ENCODE measurements at places on chromosomes 1 and 21.

DNA sequence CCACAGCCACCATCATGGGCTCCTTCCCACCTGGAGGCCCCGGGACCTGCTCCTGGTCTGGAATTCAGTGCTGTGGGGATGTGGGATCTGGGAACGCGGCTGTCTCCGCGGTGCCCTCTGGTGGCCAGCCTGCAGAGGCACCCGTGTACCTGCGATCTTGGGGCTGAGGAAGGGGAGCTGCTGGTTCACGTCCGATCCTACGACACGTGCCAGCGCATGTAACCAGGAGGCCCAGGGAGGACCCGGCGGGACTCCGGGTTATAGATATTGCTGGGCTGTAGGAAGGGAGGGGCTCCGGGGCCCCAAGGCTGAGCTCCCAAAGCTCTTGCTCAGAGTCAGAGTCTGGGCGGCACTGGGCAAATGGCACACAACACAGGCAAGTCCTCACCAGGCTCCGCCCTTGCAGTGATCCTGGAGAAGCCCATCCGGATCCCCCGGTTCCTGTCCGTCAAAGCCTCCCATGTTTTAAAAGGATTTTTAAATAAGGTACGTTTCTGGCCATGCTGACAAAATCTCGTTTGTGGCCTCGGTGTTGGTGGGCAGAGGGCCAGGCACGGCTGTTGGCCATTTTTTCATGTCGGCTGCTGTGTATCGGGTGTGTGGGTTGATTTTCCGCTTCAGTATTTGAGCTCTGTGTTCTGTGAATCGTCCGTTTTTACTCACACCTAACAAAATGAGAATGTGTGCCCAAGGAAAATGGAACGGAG, 20.1 kb downstream of the FAAP20 start:
- peak; percentile 34 for DNase-seq

DNA sequence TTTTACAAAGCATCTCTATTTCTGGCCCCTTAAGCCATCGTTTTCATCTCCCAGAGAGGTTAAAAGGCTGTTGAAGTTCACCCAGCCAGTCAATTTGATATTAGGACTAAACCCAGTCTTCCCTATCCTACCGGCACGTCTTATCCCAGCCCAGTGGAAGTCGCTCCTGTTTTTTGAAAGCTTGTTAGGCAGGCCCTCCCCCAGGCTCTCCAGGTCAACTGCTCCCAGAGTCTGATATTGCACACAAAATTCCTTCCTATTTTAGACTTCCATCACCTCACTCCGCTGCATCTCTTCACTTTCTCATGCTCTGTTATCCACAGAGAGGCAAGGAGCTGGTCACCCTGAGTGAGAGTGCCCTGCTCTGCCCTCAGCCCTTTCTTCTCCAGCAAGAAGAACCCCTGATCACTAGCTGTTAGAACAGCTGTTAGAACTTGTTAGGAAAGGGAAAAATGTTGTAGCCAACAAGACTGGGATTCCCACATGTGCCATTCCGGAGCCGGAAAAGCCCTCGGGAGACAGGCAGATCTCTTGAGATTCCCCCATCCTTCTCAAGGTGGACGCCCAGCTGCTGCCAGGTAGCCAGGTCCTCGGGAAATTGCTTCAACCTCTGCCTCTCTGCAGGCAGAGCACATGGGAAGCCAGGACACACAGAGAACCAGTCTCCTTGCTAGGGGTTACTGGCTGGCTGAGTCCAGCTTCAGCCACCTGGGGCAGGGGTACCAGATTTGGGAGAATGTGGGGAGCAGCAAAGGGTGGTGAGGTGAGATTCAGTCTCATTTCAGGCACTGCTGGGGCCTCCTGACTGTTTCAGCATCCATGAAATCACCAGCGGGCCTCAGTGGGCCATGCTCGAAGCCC, 25.7 kb downstream of the PLXNA2 start:
- no peak for DNase-seq

- DNase-seq: no peak
Measured at GRCh38 chr1:231122143-231122542, 39.7 kb upstream of the TRIM67 start.

- DNase-seq: no peak
Measured at GRCh38 chr1:235206533-235207208, 45.6 kb upstream of the RBM34 start.

- no peak for DNase-seq
Measured at GRCh38 chr1:44829506-44830384, 13.3 kb downstream of the PTCH2 start.

- DNase-seq: no peak
Measured at GRCh38 chr1:59432531-59433439, 135.9 kb downstream of the FGGY start.

DNA sequence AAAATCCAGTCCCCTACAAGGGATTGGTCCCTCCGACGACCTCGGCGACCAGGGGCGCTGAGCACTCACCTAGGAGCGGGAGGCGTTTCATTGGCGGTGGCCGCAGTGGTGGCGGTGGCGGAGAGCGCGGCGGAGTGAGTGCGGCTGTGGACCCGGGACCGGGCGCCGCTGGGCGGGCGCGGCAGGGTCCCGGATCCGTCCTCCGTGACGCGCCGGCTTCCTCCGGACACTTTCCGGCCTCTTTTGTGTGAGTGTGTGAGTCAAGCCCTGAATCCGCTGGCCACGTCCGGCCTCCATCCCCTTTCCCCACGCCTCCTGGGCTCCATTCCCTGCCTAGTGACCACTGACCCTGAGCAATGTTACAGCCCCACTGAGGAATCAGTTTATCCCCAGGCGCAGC, at the start of gene ADGRL4:
ADGRL4 (minus strand) TSS at position 167 of the 400 bp plus-strand sequence; CDS start at position 91, 76 bp downstream.
- DNase-seq: no peak

GRCh38 chr1:214816603-214817002, 213.6 kb downstream of the CENPF start:
- no peak for DNase-seq

DNA sequence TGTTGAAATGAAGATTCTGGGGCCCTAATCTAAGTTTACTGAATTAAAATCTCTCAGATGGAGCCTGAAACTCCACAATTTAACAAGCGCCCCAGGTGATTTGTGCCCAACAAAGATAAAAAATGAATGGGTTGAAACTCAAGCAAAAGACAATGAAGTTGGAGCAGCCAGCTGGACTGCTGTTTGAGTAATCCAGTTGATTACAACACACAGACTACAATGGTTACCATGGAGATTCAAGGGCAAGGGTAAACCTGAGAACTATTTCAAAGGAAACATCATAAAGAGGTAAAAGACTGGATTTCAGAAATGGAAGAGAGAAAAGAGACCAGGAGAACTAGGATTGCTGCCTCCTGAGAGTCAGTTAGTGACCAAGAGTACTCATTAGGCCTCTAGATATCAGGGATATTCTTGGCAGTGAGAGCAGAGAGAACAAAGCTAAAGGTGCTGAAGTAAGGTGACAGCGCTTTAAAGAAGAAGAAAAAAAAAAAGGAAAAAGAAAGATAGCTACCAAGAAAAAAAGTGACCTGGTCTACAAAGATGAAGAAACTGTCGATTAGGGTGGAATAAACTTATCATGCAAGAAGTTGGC, 44.5 kb downstream of the LRRC53 start:
- DNase-seq: no peak

DNA sequence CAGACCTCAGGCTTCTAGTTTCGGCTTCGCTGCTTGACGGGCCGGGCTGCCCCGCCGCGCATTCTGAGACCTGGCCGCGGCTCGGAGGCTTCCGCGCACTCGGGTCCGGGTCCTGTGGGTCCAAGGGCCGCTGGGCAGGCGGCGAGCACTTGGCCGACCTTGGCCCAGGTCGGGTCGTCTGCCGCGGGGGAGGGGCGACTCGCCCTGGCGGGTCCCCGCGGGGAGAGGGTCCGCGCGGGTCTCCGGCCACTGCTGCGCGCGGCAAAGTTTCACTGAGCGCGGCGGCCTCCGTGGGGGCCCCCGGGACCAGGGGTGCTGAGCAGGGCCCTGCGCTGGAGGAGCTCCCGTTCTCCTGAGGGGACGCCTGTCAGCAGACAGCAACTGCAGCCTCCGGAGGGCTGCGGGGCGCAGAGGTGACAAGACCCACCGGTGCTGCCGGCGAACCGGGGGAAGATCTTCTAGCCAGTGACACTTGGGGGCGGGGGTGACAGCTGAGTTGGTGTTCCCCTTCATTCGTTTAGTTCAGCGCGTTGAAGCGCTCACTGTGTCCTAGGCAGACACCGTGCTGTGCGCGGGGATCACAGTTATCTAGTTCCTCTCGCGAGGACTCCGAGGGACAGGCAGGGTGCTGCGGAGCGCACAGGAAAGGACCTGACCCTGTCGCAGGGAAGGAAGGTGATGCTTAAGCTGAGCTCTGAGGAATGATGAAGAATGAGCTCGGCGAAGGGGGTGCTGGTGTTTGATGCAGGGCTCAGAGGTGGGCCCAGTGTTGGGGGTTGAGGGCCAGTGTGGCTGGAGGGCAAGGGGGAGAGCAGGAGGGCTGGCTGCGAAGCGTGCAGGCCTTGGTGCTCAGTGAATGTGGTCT, 725 bp downstream of the MTFR1L start:
- DNase-seq: peak; percentile 22

GRCh38 chr1:65001231-65001792, 35.0 kb upstream of the JAK1 start:
- DNase-seq: no peak

- no peak for DNase-seq
Measured at GRCh38 chr21:43306391-43306790, 120.5 kb downstream of the SIK1 start.

- no peak for DNase-seq
Measured at GRCh38 chr1:58811303-58811702, 27.5 kb upstream of the JUN start.

DNA sequence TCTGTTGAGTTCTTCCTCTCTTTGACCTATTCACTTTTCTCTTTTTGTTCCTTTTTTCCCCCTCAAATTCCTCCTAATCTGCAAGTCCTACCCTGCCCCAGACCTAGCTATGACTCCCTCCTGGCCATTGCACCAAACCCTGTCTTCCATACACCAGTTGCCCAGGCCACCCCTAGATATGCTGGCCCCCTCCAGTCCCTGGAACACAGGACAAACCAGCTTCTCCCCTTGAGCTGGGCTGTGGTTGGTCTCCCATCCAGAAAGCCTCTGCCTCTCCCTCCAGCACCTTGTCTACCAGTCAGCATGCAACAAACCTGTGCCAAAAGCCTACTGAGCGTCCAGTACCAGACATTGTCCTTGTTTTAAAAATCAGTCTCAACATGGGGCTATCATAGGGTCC, 59.4 kb downstream of the ELK4 start:
- DNase-seq: no peak

- no peak for DNase-seq
Measured at GRCh38 chr1:247268390-247269045, 12.6 kb downstream of the VN1R5 start.

- no peak for DNase-seq
Measured at GRCh38 chr1:10793129-10793651, 3.3 kb downstream of the CASZ1 start.

DNA sequence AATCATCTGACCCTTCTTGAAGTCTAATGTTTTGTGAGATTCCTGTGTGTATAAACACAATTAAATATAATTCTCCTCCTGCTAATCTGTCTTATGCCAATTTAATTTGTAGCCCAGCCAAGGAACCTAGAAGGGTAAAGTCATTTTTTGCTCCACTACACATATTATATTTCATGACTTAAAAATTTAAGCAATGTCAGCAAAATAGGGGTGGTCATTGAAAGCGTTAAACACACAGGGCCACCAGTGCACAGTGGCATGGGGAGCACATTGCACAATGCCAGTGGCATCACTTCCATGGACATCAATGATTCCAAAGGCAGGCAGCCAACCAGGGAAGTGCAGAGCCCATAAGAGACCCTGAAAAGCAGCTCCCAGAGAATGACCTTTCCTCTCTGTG, 166.1 kb downstream of the AJAP1 start:
- no peak for DNase-seq

GRCh38 chr1:3360646-3361257, 93.7 kb upstream of the ARHGEF16 start:
- DNase-seq: no peak

GRCh38 chr1:94970783-94971182, 43.9 kb upstream of the CNN3 start:
- no peak for DNase-seq

GRCh38 chr21:15064576-15065391, at the start of gene NRIP1:
TSS of gene NRIP1 (minus strand) at chr21:15065000. CDS start at chr21:14968192, 96,808 bp downstream.
- DNase-seq: peak; percentile 17

- DNase-seq: no peak
Measured at GRCh38 chr1:64898107-64898861, 68.1 kb downstream of the JAK1 start.

DNA sequence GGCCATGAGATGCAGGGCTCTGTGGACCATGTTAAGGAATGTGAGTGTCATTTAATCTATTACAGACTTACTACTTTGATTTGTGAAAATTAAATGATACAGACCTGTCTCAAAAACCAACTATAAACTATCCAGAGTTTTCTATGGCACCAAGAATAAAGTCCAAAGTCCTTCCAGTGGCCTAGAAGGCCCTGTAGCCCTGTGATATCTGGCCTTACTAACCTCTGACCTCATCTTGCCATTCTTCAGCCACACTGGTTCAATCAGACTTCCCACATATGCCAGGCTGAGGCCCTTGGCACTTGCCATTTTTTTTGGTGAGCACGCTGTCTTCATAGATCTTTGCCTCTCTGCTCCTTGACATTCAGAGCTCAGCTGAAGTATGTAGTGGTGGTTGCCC, 7.7 kb downstream of the NTPCR start:
- DNase-seq: no peak

DNA sequence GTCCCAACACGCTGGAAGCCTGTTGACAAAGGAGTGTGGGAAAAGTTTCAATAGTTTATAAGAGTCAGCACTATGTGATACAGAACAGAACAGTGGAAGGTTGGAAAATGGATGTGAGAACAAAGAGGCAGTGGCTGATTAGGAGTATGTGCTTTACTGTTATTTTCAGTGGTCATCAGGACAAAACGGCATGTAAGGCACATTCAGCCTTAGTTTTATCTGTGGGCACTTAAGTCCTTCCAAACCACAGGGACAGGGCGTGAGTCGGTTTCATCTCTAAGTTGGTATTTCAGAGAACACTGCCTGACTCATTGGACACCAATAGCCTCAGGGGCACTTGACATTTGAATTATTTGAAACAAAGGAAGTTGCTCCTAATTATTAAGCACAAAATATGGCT, 306.9 kb downstream of the ASTN1 start:
- DNase-seq: no peak

DNA sequence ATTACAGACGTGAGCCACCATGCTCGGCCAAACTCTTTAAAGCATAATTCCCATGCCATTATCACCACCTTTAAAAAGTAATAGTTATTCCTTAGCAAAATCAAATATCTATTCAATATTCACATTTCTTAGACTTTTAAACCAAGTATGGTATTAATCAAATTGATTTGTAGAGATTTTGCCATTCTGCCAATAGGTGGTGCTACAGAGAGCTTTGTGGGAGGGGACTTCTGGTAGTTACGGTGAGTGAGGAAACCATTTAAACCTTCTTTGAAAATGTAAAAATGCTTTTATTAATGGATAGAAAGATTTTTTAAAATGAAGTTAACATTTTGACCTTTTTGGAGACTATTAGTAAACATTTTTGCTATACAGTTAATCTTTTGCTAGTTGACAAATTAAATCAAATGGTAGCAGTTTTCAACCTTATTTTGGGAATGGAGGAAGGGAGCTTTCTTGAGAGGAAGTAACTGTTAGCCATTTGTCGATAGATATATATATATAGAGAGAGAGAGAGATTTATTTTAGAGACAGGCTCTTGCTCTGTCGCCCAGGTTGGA, 19.3 kb downstream of the IARS2 start:
- no peak for DNase-seq
